ENCODE measurements at places on chromosomes 4 and X.

DNA sequence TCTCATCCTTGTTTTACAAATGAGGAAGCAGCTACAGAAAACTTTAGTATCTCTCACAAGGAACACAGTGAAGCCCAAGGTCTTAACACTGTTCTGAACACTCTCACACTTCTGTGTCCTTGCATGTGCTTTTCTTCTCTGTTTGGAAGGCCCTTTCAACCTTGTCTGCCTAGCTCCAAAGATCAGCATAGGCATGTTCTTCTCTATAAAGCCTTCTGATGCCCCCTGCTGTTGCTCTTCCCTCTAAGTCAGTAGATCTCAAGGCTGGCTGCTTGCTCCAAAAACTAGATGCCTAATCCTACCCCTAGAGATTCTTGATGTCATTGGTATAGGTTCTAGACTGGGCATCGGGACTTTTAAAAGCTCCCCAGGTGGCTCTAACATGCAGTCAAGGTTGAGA is 5.9 kb downstream of the APOO start:
- no peak for DNase-seq

DNA sequence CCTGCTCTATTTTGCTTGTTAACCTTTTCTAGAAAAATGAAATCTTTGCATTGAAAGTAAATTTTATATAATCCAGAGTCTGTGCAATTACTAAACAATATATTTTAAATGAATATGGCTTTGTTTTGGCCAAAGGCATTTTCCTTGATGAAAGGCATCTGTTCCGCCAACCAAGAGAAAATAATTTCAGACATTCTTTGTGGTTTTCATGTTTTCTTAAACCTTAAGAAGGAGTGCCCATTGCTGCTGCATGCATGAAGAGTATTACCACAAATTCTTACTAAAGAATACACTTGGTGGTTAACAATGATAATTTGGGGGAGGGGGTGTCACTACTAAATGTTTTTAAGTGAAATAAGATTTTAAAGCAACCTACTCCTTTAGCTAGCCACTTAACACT is 2.7 kb upstream of the PDGFC start:
- DNase-seq: no peak

- DNase-seq: no peak
Measured at GRCh38 chrX:79268788-79269187, 98.3 kb downstream of the ITM2A start.

DNA sequence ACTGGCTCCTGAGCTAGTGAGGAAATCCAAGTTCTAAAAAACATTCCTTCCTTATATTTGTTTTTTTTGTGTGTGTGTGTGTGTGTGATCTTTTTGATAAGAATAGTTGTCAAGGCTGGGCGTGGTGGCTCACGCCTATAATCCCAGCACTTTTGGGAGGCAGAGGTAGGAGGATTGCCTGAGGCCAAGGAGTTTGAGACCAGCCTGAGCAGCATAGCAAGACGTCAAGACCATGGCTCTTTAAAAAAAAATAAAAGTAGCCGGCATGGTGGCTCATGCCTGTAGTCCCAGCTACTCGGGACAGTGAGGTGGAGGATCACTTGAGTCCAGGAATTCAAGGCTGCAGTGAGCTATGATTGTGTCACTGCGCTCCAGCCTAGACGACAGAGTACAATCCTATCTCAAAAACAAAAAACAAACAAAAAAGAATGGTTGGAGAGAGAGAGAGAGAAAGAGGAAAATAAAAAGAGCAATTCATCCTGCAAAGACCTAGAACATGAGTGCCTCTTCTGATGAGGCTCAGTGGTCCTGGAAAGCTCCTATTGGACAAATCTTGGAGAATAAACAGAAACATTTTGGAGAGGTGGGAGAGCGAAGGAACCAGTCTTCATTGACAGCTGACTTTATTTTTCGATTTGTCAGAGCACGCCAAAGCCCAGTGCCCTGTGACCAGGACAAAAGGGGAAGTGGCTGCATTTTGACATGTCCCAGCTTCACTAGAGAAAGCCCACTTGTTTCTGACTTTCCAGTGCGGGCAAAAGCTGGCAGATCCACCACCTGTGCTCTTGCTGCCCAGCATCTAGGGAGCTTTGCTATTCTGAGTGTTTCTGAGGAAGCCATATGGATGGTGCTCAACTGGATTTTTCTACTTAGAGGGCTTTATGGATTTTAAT is 244.7 kb downstream of the PALLD start:
- no peak for DNase-seq

DNA sequence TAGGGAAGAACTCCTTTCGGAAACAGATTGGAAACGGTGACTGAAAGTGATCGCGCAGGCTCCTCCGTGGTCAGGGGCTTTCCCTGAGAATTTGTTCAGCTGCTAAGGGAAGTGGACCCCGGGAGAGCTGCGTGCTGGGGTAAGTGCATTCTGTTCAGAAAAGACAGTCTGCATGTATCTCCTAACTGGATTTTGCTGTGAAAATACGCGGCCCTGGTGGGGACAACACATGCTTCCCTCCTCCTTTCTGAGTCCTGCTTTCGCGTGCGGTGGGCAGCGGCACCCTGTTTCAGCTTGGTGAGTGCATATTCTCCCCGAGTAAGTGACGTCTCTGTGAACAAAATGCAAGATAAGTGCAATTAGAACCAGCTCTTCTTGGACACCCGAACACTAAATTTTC is 195.6 kb downstream of the STIM2 start:
- no peak for DNase-seq

- no peak for DNase-seq
Measured at GRCh38 chr4:146238107-146238506, 23.8 kb downstream of the REELD1 start.

DNA sequence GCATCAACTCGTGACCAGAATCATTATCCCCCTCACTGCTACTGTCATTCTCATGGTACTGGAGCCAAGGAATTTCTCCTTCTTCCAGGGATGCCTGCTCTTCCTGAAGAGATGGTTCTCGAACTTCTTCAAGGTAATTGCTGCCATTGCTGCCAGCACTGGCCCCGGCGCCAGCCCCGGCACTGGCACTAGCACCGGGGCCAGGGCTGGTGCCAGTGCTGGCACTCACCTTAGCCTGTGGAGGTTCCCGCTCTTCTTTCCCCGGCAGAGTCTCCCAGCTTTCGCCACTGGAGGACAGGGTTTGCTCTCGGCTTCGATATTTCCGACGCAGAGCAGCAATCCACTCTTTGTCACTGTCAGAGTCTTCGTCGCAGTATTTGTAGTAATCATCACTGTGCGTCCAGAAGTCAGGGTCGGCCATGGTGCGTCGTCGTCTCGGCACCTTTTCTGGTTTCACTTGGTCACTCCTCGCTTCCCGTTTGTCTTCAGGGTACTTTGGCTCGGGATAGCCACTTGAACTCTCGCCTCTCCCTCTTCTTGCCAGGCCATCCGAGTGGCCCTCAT is 3.4 kb downstream of the PJA1 start:
- no peak for DNase-seq
